ENCODE measurements at places on chromosomes 6 and 20. TPM values are rescaled to one million over a fixed set of nuclear protein-coding genes. Genes with fewer than 3 reads are reported as not detected.

- DNase-seq: peak; percentile 95
Observed at GRCh38 chr20:50724851-50725723, 6.3 kb upstream of the PARD6B start.

GRCh38 chr20:49268600-49269365, 9.1 kb downstream of the ZNFX1 start:
- peak; percentile 51 for DNase-seq

DNA sequence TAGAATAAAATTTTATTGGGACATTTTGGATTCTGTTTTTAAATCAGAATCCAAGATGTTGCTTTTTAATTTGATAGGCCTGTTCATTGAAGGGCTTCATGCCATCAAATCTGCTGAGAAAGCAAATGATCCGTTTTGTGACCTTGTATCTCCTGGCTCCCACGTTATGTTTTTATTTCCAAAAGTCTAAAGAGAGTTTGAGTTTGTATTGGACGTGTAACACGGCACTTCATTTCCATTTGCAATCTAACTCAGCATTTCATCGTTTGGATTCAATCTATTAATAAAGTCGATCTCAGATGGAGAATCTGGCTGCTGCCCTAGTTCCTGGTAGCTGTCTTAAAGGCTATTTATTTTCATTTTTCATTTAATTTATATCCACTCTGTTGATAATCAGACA, 17.0 kb downstream of the KIF25 start:
- no peak for DNase-seq

DNA sequence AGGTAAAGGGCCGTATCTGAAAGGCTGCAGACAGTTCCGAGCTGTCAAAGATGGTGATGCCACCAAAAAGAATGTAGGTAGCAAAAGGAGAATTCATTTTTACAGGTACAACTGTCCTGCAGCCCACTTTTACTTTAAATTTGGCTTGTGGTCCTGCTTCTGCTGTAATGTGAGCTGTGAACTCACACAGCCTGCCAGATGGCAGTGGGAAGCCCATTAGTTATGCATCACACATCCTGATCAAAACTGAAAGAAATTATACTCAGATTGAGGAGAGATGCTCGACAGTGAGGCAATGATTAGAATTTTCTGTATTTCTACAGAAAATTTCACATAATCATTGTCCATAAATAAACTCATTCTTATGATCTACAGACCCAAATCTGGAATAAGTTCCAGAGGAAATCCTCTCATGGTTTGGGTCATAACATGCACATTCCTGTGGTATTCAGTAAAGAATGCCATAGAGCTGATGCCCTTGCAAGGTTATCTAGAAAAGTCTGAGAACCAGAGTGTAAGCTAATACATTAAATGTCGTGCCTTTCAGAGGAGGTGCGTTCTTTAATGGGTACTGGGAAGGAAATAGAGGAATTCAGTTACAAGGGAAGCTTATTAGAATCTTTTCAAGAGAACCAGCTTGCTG, 23.9 kb upstream of the E2F3 start:
- peak; percentile 79 for DNase-seq

GRCh38 chr6:112478036-112478435, 130.9 kb downstream of the RFPL4B start:
- DNase-seq: no peak

GRCh38 chr6:19905584-19905983, 68.4 kb downstream of the ID4 start:
- no peak for DNase-seq

- DNase-seq: no peak
Observed at GRCh38 chr20:1185316-1185741, 548 bp upstream of the TMEM74B start.

DNA sequence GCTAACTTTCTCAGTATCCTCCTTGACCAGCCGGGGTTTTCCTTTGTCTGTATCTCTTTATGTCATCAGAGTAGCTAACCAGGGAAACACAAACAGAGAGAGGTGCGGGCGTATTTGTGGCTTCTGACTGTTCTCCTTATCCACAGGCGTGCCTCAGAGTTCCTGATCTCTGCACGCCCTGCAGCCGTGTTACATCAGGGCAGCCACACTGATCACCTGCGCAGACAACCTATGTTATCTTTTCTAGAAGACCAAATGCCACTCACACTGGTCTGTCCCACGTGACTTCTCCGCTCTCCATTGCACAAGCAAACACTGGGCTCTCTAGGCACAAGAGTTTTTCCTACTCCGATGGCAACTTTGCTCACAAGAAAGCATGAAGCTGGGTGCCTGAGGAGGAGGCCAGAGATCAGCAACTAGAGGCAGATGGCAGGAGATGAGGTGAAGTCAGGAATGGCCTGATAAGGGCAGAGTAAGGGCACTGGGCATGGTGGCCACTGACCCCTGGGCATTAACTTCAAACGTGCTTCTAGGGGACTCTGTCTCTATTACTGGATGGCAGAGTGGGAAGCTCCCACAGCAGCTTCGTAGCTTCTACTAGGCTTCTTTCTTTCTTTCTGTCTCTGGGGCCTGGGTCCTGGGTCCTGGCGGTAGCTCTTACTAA, 4.5 kb downstream of the PDE10A start:
- DNase-seq: no peak

DNA sequence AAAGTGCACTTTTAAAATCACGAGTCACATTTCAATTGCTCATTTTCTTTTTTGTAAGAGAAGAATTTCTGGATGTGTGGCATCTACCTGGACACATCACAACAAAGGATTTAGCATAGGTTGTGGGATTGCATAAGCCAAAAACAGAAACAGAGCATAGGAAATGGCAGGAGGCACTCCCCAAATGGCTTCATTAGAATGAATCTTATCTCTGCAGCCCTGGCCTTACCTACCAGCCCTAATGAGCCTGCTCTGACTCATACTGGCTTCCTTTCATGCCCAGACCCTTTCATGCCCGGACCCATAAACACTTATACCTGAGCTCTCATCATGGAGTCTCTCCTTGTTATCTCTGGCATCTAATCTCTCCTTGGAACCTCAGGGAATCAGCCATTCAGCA, 23.9 kb upstream of the SPTLC3 start:
- DNase-seq: no peak

DNA sequence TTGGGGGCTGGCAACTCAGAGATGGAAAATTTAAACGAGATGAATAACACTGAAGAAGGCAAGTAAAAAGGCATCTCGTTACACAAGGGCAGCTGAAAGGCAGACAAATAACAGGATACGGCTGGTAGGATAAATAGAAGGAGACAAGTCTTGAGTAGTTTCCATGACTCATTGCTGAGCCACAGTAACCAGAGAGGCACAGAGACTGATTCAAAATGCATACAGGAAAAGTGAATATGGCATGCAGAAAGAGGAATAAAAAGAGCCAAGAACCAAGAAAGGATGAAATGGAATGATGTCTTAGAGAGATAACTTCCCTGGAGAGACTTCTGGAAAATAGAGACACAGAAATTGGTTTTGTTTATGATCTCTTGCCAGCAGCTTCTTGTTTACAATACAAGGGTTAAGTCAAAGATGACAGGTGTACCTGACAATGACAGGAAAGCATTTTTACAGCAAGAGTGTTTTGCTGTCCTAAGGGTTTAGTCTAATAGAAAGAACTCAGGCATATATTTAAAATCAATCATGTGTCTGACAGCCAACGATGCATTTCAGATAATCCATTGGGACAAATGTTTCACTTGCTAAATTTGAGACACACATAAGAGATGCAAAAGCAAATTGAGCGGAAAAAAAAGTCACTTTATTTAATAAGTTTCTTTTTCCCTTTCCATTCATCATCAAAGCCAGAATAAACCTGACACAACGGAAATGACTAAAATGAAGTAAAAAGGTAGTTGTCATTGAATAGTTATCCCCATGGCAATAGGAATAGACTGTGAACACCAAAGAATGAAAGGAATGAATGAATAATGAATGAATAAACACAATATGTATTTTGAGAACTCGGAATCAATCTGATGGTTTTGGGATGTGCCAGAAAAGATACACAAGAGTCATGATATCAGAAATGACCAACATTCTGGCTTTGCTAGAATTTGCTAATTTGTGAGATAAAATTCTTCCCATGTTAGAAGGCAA, 68.0 kb upstream of the KCNQ5 start:
- DNase-seq: peak; percentile 82

GRCh38 chr6:110492584-110492983, 16.2 kb upstream of the SLC22A16 start:
- no peak for DNase-seq

- no peak for DNase-seq
Observed at GRCh38 chr20:59145247-59145923, 18.2 kb upstream of the ZNF831 start.

DNA sequence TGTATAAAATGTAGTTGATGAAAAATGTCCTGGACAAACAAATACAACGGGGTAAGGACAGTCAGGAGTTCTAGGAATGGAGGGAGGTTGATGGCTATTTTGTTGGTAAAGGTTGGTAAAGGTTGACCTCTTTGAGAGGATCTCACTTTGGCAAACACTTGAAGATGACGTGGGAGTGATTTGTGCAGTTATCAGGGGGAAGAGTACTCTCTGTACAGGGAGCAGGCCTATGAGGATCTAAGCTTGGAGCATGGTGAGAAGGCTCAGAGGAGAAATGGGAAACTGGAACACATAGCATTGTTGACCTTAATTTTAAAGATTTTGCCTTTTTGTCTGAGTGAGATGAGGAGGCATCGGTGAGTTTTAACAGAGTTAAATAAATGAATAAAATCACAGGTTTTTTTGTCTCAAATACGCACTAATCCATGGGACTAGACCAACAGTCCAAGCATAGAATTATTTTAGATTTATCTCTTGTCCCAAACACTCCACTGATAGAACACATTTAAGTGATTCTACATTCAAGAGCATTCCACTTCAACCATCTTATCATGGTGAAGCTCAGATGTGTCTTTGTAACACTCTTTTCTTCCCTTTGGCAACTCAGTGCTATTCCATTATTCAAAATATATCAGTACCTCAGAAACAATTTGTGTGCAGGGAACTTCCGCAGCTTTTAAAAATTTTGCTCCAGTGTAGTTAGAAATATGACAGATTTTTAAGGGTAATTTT, 5.7 kb downstream of the LAMA2 start:
- DNase-seq: no peak

- DNase-seq: no peak
Observed at GRCh38 chr6:128886706-128887105, 3.8 kb downstream of the LAMA2 start.

GRCh38 chr20:1286267-1287024, 20.4 kb downstream of the SNPH start:
- no peak for DNase-seq

The MAFB gene
- 42.8 TPM for total RNA-seq

The RAET1L gene
- total RNA-seq: not detected

The PIM1 gene
- 19.3 TPM for total RNA-seq

The LGSN gene
- total RNA-seq: not detected

The FAM162B gene
- 1.6 TPM for total RNA-seq

The ELOVL4 gene
- total RNA-seq: 6.4 TPM
